Large intestine (tissue), 12 donors: ENCODE measurements at places on chromosomes 7 and 10. TPM values are rescaled to one million over a fixed set of nuclear protein-coding genes. Genes with fewer than 3 reads are reported as not detected.

DNA sequence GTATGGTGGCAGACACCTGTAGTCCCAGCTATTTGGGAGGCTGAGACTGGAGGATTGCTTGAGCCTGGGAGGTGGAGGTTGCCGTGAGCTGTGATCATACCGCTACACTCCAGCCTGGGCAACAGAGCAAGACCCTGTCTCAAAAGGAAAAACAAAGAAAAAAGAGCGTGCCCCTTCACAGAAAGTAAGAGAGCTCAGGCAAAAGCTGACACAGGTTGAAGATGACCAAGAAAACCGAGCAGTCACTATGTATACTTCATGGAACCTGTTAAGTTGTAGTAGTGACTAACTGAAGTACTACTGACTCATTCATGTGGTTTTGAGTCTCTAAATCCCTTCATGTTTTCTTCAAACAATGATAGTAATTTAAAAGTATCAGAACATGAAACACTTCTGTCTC lies 1.2 kb upstream of the PRRT4 start:
- H3K27me3 ChIP-seq, result peaks cover 68% of the 10 kb centered on the region
- no peaks in the 10 kb centered on the region for H3K36me3 ChIP-seq
- DNase-seq, result no peak
- H3K4me3 ChIP-seq, result no peak overlapping the region

DNA sequence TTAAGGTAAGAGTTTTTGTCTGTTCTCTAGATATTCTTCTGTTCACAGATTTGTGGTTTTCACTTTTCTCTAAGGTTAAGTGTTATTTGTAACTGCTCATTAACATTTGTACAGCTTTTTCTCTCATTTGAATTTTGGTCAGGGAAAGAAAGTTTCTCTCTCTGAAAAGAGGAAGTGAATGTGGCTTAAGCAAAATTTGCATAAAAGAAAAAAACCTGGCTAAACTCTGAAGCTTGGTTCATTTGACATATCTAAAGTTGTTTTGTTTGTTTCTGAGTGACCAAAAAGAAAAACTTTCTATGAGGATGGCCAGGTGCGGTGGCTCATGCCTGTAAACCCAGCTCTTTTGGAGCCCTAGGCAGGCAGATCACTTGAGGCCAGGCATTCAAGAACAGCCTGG lies 22.0 kb upstream of the SLC26A4 start:
- H3K4me3 ChIP-seq, result no peak overlapping the region
- no peaks in the 10 kb centered on the region for H3K4me1 ChIP-seq
- H3K36me3 ChIP-seq, result no peaks in the 10 kb centered on the region
- no peak for DNase-seq

Gene INMT
- polyA plus RNA-seq, result 10.1 TPM

Gene NPY
- polyA plus RNA-seq, result 59.0 TPM
